GM23248 (cell line): ENCODE measurements at places on chromosomes 7 and 10. TPM values are rescaled to one million over a fixed set of nuclear protein-coding genes. Genes with fewer than 3 reads are reported as not detected.

GRCh38 chr10:121525251-121526134 is 72.8 kb downstream of the FGFR2 start:
- no peak for DNase-seq

CTBP2 gene
- total RNA-seq = 59.3 and 65.5 TPM in 2 replicates

DNA sequence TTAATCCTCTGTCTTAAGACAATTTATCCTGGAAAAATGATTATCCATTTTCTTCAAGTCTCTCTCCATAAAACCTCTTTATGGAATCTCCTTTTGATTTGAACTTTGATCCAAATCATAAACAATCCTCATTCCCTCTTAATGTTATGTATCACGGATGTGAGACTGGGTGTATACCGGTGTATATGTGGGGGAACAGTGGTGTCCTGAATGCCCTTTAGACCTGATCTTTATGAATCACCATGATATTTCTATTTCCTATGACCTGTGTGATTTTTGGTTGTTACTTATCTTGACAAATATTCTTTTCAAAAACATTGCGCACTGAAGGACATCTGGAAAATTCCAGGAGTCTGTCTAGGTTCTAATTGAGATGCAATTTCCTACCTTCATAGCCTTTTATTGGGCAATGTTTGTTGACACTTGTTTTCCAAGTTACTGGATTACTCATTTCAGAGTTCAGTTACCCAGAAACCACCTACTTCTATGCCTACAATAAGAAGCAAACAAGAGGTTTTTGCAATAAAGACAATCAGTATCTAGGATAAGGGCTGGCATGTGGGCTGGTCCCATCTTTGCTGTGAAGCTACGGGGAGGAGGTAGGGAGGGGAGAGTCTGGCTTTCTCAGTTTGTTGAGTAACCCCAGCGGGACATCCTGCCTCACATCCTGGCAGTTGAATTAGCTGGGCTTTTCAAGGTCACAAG is 190.4 kb downstream of the CTTNBP2 start:
- DNase-seq = peak; percentile 2

- DNase-seq = no peak
Measured at GRCh38 chr7:31000161-31000693, 36.5 kb downstream of the GHRHR start.

TRDMT1 gene
- total RNA-seq = 4.4 and 13.0 TPM in 2 replicates

- peak; percentile 56 for DNase-seq
Measured at GRCh38 chr7:91181949-91182348, 82.3 kb upstream of the FZD1 start.

GRCh38 chr10:73744664-73744975 is 448 bp downstream of the SEC24C start:
- DNase-seq = peak; percentile 91

GRCh38 chr10:52818019-52818418 is 45.4 kb upstream of the MBL2 start:
- DNase-seq = peak; percentile 42

ERVW-1 gene
- not detected in 2 replicates for total RNA-seq

GRCh38 chr10:42809676-42810075 is 27.1 kb downstream of the BMS1 start:
- no peak for DNase-seq

SMKR1 gene
- total RNA-seq = not detected in 2 replicates

VPS26A gene
- 24.4 and 25.3 TPM in 2 replicates for total RNA-seq

DNA sequence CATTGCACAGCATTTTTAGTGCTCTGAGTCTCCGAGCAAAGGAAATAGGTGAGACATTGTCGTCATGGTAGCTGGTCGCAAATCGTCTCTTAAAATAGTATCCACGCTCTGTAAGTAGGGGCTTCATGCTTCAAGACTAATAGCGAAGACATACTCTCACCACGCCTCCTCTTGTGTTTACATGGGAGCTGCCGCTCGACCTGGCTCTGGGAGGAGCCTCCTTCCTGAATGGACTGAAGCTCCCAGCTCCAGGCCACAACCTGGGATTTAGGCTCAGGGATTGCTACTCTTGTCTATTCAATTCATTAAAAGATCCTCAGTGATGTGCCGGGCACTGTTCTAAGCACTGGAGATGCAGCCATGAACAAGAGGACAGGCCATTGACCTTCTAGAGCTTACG is 196.1 kb upstream of the GALNT17 start:
- no peak for DNase-seq

DNA sequence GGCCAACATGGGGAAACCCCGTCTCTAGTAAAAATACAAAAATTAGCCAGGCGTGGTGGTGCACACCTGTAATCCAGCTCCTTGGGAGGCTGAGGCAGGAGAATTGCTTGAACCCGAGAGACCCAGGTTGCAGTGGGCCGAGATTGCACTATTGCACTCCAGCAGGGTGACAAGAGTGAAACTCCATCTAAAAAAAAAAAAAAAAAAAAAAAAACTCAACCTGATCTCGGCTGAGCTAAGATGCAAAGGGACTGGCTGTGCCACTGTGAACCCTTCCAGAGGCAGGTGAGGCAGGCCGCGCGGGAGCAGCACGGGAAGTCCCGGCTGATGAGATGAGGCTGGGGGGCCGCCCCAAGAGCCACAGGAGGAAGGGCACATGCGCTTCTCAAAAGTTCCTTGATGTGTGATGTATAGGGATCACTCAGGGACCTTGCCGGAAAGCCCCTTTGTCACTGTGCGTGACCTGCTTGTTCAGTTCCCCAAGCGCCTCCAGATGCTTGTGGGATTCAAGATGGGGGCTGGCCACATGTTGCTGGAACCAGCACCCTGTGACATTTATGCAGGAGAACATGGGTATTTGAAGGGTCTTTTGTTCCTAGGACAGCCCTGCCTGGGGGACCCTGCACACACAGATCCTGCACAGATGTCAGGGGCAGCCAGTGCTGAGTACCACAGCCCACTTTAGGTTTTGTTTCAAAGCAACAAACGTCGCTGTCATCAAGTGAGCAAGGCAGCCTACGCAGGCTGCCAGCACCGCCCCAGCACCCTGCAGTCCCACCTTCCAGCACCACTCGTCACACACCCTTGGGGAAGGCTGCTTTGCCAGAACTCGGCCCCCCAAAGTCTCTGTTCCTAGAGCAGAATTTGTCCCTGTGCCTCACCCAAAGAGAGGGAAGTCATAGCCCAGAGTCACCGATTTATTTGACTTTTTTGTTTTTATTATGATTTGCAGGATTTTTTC is 74.8 kb upstream of the SH2B2 start:
- no peak for DNase-seq

GRCh38 chr7:158185653-158186052 is 402.0 kb downstream of the PTPRN2 start:
- DNase-seq = no peak

SRRT gene
- total RNA-seq = 57.1 and 58.9 TPM in 2 replicates
